ENCODE measurements at places on chromosomes 2 and 18.

- no peak for DNase-seq
Observed at GRCh38 chr18:46264255-46264654, 160.1 kb downstream of the HAUS1 start.

DNA sequence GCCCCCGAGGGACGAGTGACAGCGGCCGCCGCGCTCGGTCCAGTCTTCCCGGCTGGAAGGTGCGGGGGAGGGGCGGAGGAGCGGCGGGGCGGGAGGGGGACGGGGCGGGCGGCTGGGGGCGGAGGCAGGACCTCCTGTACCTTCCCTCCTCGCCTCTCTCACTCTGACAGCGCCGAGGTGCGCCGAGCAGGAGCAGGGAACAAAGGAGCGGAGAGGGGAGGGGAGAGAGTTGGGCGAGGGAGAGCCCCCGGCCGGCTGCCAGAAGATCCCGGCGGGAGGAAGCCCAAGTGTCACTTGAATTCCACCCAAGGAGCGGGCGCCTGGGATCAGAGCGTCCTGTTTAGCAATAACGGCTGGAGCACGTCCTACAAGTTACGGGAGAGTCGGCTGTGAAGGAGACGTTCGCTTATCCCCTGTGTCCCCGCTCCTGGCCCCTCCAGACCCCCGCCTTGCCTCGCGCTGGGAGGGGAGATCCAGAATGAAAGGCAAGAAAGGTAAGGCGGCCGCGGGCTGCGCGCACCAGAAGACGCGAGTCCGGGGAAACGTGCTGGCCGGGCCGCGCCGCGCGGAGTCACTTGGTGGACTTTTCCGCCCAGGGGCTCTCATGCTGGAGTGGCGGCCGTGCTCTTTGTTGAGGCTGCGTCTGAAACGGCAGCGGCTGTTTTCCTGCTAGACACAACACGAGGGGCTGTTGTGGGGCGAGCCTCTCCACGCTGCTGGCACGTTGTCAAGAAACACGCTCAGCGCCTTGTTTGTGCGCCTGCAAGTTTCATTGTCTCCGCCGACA lies at the start of gene TGIF1:
Gene TGIF1 (plus strand): TSS at position 161 of the 787 bp plus-strand sequence. CDS start 318 bp downstream, at position 479.
- DNase-seq = peak; percentile 31

- DNase-seq = no peak
Observed at GRCh38 chr18:32542221-32542798, 71.6 kb upstream of the GAREM1 start.

DNA sequence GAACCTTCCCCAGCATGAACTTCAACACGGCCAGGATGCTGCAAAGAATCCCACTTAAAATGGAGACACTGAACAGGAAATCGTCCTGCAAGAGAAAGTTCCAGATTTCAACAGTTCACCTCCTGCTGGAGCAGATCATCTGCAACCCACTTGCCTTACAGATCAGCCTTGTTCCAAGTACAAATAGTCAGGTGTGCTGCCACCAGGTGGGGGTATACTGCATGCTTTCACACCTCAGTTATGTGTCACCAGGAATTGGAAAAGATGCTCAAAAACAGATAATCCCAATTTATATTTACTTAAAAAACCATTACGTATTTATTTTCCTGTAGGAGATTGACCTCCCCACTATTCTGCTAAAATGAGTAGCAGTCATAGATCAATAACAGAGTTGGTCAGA lies 212.3 kb downstream of the MGAT5 start:
- DNase-seq = no peak

DNA sequence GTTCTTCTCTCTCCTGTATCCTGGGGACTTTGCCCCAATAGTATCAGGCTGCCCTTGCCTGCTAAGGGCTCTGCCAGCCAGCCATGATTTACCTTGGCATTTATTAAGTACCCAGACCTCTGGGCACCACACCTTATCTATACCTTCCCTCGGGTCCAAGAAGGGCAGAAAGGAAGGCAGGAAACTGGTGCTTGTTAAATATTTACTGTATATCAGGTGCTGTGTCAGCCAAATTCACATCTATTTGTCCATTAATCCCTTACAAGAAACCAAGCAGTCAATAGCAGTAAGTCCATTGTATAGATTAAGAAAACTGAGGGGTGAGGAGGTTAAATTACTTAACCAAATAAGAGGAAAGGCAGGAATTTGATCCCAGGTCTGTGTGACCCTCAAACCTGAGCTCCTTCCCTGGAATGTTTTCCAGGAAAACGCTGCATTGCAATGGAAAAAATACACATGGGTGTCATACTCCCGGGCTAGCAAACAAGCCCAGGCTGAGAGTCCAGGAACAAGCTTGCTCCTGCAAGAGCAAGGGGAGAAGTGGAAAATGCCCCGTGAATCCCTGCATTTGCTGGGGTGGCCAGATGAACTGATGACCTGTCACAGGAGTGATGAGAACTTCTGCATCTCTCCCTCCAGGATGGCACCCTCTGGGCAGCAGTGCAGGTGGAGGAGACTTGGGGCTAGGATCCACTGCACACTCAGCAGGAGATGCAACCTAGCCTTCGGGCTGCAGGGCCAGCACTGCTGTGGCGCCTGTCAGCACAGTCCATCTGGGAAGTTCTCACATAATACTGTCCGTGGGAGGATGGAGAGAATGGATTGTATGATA lies 30.4 kb downstream of the CIB4 start:
- no peak for DNase-seq

GRCh38 chr2:158730621-158731140 lies 64.4 kb upstream of the DAPL1 start:
- no peak for DNase-seq

DNA sequence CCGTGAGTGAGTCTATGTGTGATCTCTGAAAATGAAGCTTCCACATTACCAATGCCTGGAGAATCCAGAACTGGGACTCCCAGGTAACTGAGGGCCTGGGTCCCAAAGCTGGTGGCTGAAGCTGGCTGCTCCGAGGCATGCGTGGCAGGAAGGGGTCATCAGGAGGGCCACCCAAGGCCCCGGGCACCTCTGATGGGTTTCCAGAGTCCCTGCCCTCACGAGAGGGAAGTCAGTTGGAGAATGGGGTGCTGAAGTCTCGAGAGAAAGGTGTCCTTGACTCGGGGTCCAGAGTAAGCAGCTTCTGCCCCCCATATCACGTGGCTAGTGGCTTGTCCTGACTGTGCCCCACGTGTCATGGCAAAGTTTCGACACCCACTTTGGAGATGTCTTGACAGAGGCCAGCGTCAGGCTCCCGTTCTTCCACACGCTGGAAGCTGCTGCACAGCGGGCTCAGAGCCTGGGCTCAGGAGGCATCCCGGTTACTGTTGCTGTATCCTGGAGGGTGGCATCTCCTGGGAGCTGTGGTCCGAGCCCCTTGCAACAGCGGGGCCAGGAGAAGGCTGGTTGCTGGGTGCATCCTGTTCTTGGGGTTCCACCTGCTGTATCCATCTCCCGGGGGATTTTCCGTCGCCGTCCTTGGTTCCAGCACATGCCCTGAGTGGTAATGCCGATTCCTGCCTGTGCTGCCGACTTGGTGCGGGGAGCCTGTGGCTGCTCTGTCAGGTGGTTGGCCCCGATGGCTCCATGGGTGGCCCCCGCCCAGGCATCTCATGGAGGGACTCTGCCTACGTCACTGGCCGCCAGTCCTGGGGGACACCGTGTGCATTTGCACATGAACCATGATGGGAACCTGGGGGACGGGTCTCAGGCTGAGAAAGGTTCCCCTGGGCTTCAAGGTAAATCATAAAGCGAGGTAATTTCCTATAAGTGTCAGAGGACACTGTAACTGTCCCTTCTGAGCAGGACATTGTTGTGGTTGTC lies 183.3 kb upstream of the HDAC4 start:
- DNase-seq = no peak

DNA sequence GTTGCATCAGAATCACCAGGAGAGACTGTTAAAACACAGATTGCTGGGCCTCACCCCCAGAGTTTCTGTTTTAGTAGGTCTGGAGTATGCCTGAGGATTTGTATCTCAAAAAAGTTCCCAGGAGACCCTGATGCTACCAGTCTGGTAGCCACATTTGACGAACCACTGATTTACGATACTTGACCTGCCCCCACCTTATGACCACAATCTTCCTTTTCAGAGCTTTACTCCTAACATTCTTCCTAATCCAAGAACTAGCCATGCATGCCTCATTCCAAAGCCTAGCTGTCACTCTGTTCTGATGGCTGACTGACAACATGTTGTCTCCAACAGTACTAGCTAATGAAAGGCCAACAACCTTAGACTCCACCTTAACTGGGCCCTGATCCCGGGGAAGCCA lies 191.4 kb downstream of the MBD2 start:
- no peak for DNase-seq

DNA sequence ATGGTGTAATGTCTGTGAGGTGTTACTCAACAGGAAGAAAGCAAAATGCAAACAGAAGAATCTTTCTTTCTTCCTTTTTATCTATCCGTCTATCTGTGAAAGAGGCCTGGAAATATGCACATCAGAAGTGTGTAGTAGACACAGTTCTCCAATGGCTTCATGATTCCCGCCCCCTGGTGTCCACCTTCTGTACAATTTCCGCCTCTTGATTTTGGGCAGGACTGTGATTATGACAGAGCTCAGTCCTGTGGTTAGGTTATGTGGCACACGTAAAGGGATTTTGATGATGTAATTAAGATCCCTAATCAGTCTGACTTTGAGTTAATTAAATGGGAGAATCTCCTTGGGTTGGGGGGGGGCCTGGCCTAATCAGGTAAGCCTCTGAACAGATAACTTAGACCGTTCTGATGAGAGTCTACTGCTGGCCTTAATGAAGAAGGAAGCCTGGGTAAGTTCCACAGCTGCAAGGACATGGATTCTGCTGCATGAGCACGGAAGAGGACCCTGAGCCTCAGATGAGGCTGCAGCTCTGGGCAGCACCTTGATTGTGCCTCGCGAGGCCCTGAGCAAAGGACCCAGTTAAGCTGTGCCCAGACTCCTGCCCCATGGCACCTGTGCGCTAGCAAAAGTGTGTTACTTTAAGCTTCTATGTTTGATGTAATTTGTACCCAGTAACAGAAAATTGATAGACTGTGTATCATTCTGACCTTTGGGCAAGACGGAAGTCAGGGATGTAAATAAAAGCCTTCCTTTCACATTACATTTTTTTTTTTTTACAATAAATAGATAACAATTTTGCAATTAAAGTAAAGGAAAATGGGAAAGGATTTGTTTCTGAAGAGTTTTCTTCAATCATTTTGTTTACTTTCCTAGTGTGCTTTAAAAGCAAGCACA lies 11.3 kb upstream of the KCNF1 start:
- peak; percentile 21 for DNase-seq

GRCh38 chr2:119292226-119292625 lies 68.6 kb downstream of the STEAP3 start:
- DNase-seq = peak; percentile 48

DNA sequence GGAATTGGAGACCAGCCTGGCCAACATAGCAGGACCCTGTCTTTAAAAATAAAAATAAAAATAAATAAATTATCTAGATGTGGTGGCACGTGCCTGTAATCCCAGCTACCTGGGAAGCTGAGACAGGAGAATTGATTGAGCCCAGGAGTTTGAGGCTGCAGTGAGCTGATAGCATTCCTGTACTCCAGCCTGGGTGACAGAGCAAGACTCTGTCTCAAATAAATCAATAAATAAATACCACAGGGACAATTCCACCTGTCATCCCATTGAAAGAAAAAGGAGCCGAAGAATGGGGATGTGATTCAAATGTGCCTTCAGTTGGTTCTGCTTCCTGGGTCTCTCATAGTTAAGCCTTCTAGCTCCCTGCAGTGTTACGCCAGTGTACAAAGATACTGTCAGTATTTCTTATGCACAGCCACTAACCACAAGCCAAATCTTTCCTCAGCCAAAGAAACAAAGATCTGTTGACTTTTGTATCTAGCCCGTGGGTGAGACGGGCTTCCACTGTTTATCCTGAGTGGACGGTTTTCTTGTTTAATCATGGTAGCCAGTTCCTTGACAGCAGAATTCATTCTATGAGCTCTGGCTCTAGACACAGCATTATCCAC lies 12.6 kb downstream of the LGALSL start:
- DNase-seq = no peak

DNA sequence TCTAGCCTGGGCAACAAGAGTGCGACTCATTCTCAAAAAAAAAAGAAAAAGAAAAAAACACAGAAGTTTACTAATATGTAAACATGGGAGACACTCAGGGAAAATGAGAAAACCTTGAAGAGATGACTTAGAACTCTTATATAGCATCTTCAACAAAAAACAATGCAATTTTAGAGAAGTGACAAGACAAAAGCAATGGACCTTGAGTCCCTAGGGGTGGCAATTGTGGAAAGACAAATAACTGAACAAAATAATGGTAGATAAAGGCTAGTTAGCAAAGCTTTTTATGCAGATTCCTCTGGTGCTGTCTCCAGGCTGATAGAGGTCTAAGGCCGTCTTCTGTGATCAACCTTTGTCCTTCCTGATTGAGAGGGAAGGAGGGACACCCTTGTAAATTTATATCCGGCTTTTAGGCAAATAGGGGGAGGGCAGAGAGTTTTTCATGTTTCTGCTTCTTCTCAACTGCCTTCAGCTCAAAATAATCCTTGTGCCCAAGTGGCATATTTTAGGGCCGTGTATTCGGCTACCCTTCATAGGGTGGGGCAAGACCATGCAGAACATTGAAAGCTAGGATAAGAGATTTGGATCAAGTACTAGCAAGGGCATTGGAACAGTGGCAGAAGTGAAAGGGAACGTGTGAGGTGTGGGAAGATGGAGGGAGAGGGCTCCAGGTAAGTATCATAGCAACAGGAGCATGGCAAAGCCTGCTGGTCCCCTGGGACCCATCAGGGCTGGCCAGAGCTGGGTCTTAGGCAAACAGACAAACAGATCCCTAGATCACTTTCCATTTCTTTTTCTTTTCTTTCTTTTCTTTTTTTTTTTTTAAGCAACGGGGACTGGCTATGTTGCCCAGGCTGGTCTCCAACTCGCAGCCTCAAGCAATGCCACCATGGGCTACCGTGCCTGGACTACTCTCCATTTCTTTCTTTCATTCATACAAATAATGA lies 116.2 kb upstream of the STPG4 start:
- no peak for DNase-seq

DNA sequence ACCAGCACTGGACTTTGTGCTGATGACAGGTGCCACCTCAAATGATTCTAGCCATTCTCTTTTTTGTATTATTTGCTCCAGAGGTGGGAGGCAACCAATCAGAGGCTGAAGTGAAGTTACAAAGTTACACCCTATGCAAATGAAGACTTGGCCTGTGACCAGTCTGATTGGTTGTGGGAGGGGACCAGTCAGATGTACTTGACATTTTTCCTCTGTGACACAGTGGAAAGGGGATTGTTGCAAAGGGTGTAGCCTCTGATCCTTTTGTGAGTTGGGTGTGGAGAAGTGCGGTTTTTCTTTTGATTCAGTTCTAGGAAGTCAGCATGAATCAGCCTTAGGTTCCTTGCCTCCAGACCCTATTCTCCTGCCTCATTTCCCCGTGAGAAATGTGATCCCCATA lies 244.0 kb downstream of the ARL6IP6 start:
- DNase-seq = no peak

GRCh38 chr2:156935616-156936015 lies 321.9 kb upstream of the GALNT5 start:
- no peak for DNase-seq

- no peak for DNase-seq
Observed at GRCh38 chr2:227052879-227053278, 111.1 kb downstream of the COL4A4 start.

GRCh38 chr2:96527286-96528005 lies 9.1 kb upstream of the ARID5A start:
- no peak for DNase-seq

Data from AG08395 (cell line).